ENCODE measurements at places on chromosomes 7 and 10.
A peak's percentile ranks its signal among the peaks of the same experiment; 100 is the strongest.

DNA sequence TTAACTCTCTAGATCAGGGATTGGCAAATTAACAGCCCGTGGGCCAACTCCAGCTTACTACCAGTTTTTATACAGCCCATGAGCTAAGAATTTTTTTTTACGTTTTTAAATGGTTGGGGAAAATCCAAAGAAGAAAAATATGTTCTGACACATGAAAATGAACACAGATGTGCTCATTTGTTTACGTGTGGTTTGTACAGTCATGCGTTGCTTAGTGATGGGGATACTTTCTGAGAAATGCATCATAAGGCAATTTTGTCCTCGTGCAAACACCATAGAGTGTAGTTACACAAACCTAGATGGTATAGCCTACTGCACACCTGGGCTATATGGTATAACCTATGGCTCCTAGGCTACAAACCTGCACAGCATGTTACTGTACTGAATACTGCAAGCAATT lies 8.3 kb upstream of the SMKR1 start:
- DNase-seq: peak; percentile 90

- DNase-seq: peak; percentile 41
Observed at GRCh38 chr10:73338801-73339368, 19.8 kb downstream of the CFAP70 start.

- no peak for DNase-seq
Observed at GRCh38 chr10:120253131-120253530, 203.9 kb upstream of the PLPP4 start.

GRCh38 chr10:94214481-94214893 lies 148.3 kb downstream of the NOC3L start:
- no peak for DNase-seq

DNA sequence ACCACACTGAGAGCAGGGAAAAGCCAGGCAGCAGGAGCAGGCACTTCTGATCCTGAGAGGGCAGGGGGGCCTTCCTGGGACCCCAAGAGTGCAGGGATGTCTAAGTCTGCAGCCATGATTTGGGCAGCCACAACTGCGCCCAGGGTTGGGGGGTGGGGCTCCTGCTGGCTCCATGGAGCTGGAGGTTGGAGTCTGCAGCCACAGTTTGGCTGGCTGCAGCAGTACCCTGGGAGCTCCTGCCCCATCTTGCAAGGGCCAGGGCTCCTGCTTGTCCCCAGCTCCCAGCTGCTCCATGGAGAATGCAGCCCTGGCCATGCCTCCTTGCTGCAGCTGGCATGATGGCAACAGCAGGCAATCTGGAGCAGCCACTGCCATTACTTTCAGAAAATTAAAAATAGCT lies 679.7 kb upstream of the LRRTM3 start:
- DNase-seq: no peak

DNA sequence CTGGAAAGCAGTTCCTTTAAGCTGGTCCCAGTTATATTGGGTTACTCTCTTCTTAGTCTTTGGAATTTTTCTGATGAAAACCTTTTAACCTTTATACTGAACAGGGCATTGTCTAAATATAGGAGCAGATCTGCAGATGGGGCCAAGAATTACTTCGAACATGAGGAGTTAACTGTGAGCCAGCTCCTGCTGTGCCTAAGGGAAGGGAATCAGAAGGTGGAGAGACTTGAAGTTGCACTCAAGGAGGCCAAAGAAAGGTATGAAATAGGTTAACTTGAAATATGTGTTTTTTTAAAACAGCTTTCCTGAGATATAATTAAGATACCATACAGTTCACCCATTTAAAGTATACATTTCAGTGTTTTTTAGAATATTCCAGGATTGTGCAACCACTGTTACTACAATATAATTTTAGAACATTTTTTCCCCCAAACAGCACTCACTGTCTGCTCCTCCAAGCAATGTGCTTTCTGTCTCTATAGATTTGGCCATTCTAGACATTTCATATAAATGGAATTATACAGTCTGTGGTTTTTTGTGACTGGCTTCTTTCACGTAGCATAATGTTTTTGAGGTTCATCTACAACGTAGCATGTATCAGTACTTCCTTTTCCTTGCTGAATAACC lies 18.9 kb downstream of the OPTN start:
- no peak for DNase-seq

DNA sequence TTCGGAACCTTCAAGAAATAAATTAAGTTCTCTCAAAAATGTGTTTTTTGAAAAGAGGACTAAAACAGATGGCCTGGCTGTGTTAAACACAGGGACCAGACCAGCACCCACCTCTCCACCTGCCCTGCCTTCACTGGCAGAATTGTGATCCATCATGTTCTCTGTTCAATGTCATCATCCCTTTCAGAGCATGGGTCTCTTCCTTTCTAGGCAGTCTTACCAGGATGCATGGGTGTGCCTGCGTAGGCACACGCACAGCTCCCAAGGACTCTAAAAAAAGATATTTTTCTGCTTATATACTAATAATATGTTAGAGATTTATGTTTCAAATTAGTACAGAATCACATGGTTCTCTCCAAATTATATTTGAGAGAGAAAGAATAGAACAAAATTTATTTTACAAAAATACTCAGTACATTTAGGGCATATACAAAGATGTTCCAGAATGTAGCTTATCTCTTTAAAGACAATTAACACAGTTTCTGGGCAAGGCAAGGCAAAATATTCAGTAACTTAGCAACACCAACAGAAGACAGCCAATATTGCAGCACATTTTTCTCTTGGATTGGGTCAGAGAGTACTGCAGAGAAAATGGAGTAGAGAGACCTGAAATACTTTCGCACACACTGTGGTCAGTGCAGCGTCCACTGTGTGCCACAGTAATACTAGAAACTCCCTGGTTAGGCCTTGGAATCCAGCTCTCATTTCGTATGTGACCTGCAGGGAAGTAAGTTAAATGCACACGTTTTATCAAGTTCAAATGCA lies 52.8 kb downstream of the EGFR start:
- no peak for DNase-seq

- DNase-seq: peak; percentile 22
Observed at GRCh38 chr7:2482725-2483451, 6.7 kb upstream of the GRIFIN start.

- no peak for DNase-seq
Observed at GRCh38 chr7:23930312-23930711, 220.3 kb downstream of the STK31 start.

DNA sequence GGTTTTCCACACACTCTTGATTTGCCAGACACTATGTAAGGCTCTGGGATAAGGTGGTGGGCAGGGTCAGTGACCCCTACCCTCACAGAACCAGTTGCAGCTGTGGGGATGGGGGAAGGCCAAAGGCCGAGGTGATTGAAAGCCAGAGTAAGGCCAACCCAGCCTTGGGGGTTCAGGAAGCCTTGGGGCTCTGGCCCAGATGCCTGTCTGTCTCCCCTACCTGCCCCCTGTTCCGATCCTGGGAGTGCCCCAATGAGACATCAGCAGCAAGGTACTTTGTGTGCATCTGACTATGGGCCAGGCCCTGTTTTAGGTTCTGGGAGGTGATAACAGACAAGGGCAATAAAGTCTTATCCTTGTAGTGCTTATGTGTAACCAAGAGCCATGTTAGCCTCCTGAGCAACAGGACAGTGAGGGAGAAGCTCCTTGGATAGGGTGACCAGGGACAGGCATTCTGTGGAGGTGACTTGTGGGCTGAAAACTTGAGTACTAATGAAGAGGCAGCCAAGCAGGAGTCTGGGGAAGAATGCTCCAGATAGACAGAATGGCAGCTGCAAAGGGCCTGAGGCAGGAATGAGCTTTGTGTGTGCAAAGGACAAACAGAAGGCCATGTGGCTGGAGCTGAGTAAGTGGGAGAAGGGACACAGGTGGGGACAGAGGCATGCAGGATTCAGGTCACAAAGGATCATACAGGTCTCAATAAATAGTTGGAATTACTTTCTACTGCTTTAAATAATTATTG lies 35.4 kb downstream of the TSPAN14 start:
- DNase-seq: no peak

- DNase-seq: no peak
Observed at GRCh38 chr7:40182452-40182851, 47.6 kb downstream of the SUGCT start.

- DNase-seq: no peak
Observed at GRCh38 chr10:75707080-75707840, 275.8 kb downstream of the LRMDA start.

GRCh38 chr7:124702385-124702784 lies 63.2 kb downstream of the GPR37 start:
- DNase-seq: no peak

GRCh38 chr10:31528831-31529230 lies 209.8 kb downstream of the ZEB1 start:
- DNase-seq: no peak

DNA sequence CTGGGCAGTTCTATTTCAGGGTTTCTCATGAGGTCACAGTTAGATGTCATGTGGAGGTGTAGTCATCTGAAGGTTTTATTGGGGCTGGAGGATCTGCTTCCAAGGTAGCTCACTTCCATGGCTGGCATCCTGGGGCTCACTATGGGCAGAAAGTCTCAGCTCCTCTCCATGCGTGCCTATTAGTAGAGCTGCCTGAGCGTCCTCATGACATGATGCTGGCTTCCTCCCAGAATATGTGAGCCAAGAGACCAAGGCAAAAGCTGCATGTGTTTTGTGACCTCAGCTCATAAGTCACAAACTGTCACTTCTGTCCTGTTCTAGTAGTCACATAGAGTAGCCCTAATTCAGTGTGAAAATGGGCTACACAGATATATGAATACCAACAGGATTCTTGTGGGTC lies 524.4 kb downstream of the SUGCT start:
- no peak for DNase-seq

DNA sequence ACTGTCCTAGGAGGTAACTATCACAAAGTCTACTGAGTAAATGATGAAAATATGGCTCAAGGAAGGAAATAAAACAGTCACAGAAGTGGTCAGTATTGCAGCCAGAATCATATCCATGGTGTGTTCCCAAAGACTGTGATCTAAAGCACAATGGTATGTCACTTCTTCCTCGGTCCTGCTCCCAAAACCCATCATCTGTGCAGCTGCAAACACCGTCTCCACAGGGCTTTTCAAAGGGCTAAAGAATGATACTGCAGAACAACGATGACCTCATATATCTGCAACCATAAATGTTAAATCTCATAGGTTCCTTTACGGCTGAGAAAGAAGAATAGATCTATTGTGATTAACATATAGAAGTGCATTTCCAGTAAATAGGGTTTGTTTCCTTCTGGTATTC lies 465.0 kb downstream of the GRID1 start:
- no peak for DNase-seq

GRCh38 chr10:28984431-28984830 lies 304.4 kb upstream of the LYZL1 start:
- DNase-seq: peak; percentile 84

DNA sequence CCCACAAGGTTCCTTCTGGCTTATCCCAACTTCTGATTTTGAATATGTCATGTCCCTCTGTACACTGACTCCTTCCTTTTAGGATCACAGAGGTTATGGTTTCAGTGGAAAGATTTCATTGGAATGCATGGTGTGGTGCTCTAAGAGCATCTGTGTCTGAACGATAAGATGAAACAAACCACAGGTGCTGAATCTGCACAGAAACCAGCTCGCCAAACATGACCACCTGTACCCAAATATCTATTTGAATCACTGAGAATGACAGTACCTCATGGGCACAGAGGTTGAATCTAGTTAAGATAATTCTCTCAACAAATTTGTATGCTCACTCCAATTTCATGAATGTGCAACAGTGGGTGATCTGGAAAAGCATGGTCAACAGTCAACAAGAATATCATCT lies 105.3 kb downstream of the DGKI start:
- DNase-seq: no peak

DNA sequence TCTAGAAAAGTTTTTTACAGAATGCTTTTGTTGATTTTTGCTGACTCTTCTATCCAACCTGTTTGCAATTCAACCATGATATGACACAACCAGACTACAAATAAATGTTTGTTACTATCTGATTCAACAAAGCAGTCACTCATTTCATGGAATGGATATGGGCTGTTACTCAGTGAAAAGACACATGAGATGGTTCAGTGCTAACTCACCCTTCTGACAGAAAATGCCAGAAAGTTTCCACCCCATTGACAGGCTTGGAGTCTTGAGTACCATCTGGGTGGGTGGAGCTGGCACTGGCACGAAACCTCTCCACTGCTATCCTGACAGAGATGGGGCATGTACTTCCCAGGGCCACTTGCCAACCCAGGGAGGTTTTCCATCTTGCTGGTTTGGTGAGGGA lies 39.5 kb downstream of the RBM28 start:
- DNase-seq: no peak

- no peak for DNase-seq
Observed at GRCh38 chr10:84727398-84727797, 399.0 kb downstream of the CCSER2 start.

DNA sequence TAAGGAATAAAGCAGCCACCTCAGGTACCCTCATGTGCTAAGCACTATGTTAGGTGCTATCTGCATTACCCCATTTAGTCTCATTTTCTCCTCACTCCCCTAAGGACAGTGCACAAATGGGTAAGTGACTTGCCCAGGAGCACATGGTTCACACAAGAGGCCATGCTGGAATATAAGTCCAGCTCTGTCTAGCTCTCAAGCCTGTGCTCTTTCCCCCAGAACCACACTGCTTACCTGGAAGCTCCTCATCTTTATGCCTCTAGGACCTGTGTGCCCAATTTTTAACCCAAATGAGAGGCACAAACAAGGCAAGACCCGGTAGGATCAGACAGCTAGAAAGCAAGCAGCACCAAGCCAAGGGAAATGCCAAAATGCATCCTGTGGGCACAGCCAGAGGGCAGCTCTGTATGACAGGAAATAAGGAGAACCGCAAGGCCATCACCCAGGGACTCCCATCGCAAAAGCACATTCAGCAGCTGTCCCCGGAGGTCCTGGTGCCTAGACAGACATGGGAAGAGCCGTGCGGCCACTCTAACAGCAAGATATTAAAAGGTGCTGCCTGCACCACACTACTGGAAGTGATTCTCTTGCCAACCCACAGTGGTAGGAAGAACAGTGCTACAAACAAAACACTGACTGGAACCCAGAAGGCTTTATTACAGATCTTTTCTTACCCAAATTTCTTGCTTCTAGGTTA lies 88.1 kb downstream of the GSAP start:
- peak; percentile 48 for DNase-seq

DNA sequence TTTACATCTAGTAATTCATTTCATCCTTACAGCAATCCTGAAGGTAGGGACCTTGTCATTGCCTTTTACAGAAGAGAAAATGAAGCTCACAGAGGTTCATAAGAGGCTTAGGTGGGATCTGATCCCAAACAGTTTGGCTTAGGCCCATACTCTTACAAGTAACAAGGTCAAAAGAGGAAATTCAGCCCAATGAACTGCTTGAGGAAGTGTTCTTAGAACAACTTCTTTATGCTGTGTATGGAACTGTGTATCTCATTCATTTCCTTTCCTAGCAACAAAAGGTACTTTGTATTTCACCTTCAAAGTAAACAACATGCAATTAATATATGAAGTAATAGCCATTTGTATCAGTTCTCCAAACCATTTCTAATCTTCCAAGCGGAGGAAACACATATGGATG lies 79.3 kb downstream of the AVL9 start:
- DNase-seq: no peak

DNA sequence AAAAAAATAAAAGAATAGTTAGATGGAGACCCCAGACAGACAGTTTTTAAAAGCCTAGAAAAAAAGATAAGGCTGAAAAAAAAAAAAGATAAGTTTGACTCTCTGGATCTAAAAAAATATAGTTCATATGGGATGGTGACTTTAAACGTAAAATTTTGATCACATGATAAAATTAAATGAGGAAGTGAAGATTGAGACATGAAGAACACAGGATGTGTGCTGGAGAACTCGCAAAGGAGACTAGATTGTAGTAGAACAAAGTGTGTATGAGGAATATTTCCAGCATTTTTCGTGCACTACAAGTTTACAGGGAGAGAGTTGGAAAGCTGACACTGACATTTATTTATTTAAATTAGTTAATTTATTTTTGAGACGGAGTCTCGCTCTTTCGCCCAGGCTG lies 286.4 kb downstream of the PRPF18 start:
- no peak for DNase-seq

All from ELR (cell line).